NCI-H187 (cell line): ENCODE measurements at places on chromosomes 6 and 20.

DNA sequence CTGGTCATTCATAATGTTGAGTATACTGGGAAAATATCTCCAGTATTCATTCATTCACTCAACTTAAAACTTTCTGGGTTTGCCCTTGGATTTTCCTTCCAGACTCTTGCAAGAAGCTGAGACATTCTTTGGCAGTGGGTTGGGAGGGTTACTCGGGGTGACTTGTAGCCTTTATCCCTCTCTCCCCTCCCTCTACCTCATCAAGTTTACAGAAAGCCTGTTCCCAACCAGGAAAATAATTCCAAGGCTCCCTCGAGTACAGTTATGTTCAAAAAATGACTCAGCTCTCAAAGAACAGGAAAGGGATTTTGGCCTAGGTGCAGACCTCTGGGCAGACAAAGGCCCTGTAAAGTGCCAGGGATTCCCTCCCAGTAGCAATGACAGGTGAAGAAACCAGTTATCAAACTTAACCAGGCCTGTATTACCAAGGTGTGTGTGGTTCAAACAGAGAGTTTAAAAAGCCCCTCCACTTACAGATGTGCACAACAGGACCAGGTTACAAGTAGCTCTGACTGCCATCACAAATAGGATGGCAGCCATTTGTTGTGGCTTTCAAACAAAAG is 22.2 kb downstream of the FKBP1A start:
- DNase-seq: no peak

DNA sequence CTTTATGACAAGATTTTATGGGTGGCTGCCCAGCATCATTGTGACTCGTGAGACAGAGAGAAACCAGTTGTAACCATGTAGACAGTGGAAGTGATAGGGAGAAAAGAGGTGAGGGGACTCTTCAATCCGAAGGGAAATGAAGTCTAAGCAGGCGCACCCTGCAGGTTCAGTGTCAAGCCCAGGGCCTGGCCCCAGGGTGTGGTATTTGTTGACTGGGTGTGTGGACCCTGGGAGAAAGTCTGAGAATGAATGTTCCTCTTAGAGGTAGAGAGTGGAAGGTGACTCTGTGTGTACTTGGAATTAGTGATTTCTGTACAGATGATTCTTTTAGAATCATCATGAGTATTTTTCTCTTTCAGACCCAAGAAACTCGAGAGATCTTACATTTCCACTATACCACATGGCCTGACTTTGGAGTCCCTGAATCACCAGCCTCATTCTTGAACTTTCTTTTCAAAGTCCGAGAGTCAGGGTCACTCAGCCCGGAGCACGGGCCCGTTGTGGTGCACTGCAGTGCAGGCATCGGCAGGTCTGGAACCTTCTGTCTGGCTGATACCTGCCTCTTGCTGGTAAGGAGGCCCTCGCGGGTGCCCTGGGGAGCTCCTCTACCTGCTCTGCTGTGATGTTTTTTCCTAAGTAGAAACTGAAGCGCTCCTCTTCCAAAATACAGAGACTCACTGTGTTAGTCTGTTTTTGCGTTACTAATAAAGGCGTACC is 68.0 kb downstream of the PTPN1 start:
- no peak for DNase-seq

DNA sequence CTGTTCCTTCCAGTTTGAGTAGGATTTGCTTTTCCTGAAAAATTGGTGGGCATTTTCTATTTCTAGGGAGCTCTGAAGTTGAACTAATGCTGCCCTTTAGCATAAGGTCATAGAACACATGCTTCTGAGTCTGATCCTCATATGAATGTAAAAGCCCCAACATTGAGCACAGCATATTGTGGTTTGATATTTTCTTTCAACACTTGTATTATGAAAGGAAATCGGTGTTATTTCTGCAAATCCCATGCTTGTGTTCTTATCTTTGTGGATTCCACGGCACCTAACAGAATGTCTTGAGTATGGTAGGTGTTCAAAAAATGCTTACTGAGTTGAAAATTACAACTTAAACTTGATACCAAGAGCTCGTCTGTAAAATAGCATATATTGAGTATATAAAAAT is 85.8 kb downstream of the TRMT11 start:
- no peak for DNase-seq

GRCh38 chr6:10597499-10598001 is 76.4 kb downstream of the GCNT2 start:
- DNase-seq: no peak

- no peak for DNase-seq
These were observed 22.4 kb downstream of the ZNF311 start for GRCh38 chr6:28982476-28983266.

DNA sequence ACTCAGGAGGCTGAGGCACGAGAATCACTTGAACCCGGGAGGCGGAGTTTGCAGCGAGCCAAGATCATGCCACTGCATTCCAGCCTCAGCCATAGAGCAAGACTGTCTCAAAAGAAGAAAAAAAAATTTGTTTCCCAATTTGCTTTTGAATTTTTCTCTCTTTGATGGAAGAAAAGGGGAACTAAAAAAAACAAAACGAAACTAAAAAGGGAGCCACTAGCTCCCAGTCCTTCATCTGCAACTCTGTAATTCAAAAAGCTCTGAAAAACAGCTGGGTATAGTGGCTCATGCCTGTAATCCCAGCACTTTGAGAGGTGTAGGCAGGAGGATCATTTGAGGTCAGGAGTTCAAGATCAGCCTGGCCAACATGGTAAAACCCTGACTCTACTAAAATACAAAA is 9.5 kb downstream of the OVOL2 start:
- no peak for DNase-seq

DNA sequence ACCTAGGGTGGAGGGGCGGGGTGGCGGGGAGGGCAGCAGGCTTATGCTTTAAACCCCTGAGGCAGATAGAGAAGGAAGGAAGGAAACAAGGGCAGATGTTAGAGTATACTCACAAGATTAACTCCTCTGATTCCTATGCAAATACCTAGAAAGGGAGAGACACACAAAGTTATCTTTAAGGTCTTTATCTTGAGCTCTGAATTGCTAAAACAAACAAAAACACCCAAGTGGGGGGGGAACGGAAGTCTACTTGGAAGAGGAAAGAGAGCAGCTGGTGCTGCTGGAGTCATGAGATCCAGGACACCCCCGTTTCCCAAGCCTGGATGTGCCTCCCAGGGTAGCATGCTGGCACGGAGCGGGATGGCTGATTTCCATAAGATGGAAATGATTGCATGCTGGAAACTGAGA is 43.4 kb downstream of the PLAGL1 start:
- no peak for DNase-seq
